Common myeloid progenitor, CD34-positive (primary cell): ENCODE measurements at places on chromosomes 11 and 22.

DNA sequence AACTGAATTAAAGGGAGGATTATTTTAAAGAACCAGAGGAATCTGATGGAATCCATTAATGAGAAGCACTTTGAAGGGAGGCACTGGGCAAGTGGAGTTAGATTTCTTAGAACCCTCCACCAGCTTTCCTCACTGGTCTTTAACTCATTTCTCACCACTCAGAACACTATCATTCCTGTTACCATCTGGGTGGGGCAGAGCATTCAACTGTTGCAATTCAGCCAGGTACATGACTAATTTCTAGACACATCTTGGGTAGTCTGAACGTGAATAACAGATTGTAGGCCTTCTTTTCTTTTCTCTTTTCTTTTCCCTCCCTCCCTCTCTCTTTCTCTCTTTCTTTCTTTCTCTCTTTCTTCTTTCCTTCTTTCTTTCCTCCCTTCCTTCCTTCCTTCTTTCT, 15.5 kb upstream of the MMP1 start:
- no peak for DNase-seq

GRCh38 chr11:95567685-95568084, 221.9 kb downstream of the FAM76B start:
- DNase-seq = no peak

- DNase-seq = peak; percentile 46
Measured at GRCh38 chr11:6419009-6419631, at the start of gene APBB1. TSS of gene APBB1 (minus strand) at chr11:6419094. CDS start at chr11:6411347, 7,747 bp downstream.

DNA sequence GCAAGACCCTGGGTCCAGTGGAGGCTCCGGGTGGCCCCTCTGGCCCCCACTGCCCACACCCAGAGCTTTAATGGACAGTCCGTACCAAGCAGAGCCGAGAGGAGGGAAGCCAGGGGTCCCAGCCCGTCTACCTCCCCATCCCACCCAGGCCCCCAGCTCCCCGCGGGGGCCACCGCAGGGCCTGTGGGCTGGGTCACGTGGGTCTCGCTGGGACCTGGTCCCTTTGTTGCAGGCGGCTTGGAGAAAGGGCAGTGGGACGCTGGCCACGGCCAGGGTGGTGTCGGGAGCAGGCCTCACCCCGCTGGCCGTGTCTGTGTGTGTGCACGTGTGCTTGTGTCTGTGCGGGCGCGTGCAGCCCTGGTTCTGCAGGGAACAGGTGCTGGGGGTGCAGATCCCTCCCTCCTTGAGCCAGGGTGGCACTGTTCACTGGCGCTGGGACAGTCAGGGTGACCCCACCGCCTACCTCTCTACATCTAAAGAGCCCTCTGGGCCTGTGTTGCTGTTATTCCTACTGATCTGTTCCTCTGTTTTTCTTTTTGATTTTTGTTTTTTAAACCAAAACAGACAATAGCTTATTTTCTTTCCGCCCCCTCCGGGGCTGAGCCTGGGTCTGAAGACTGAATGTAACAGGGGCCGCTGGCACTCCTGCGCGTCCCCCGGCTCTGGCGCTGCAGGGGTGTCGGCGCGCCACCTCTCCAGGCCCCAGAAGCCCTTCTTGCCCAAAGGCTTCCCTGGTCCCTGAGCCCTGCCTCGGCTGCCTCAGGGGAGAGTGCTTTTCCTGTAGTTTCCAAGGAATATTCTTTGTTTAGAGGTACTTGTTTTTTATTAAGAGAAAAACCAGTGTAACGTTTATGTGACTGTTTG, 20.1 kb upstream of the TMEM191C start:
- no peak for DNase-seq

- no peak for DNase-seq
Measured at GRCh38 chr11:64390558-64390957, 31.6 kb downstream of the RPS6KA4 start.

DNA sequence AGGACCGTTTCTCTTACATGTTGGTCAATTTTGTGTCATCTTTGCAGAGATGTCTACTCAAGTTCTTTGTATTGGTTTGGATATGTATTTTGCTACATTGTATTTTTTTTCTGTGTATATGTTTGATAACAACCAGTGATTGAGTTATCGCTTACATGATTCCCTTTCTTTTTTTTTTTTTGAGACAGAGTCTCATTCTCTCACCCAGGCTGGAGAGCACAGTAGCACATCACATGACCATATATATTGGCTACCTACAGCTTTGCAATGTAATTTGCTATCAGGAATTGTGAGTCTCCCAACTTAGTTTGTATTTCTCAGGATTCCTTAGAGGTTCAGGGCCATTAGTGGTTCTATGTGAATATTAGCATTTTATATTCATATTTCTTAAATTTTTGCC, 59.5 kb downstream of the LRRC74B start:
- no peak for DNase-seq

DNA sequence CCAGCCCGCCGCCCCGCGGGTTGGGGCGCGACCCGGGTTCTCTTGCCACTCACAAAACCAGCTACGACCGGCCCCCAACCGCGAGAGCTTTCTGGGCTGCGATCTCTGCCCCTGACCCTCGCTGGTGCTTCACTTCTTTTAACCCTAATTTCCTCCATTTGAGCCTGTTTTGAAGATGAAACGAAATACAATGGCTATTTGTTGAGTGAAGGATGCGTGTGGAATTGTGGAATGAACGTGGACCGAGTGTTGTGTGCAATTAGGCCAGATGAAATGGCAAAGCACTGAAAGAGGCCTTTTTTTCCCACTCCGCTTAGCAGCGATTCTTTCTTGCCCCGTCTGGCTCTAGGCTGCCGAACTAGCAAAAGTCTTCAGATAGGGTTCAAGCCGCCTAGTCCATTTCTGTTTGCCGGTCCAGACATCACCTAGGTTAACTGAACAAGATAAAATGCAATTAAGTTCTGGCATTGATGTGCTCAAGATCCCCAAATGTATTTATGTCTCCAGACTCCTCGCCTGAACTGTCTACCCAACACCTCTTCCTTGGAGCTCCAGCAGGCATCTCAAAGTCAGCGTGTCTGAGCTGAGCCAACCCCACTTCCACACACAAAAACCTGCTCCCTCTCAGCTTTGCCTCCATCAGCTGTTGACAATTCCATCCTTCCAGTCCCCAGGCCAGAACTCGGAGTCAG, 471 bp upstream of the TMEM184B start:
- no peak for DNase-seq

DNA sequence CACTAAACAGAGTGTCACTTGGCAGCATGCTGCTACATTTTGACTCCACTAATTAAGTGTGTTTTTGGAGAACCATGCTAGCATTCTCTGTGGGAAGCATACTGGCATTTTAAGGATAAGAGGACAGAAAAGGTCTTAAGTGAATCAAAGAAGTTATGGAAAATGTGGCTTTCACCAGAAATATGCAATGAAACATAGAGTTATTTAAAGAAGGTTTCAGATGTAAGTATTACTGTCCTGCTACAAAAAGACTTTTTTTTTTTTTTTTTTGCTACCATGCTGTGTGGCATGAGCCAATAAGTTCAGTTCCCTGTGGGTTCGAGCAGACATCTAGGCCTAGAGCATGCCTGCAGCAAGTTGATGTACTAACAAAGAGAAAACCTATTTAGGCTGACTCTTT, 187.6 kb downstream of the MSANTD4 start:
- DNase-seq = no peak

GRCh38 chr11:27649800-27650199, 50.5 kb downstream of the BDNF start:
- no peak for DNase-seq

DNA sequence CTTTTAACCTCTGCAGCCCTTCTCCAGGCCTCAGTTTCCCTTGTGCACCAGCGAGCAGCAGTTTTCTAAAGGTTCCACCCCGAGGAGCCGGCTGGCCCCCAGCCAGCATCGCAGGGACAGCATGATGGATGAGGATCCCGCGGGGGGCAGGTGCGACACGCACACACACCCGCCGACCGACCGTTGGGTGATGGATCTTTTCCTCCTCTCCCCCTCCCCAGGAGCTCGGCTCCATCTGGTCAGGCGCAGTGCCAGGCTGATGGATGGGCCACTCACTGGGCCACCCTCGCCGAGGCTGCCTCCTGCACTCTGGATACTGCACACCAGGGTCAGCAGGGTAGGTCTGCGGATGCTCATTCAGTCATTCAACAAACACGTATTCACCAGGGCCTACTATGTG, 12.8 kb upstream of the CABP7 start:
- DNase-seq = no peak

DNA sequence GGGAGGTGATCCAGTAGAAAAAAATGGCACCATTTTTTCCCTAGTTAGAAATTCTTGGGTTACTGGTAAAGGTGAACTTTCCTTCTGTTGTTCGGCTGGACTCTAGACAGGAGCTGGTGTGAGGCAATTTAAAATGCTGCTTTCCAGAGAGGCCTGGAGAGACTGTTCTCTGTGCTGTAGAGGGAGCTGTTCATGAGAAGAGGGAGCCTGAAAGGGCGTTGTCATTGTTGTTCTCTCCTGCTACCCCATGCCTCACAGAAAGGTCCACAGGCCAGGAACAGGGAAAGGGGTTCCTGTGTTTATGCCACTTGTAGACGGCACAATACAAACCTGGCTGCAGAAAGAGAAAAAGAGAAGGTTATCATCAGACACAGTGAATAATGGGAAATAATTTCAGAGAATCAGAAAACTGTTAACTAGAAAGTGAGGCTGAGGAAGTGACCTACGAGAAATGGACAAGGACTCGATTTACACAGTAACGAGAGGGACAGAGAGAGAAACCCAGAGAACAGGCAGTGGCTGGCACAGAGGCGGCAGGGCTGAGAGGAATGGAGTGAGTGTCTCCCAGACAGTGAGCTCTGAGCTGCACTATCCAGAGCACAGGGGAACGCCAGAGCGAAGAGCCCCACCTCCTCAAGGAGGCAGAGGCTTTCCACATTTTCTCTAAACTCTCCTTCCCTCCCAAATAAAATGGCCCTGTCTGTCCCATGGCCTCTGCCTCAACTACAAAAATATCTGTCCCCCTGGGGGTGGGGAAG, 109.2 kb downstream of the RRM1 start:
- DNase-seq = no peak

DNA sequence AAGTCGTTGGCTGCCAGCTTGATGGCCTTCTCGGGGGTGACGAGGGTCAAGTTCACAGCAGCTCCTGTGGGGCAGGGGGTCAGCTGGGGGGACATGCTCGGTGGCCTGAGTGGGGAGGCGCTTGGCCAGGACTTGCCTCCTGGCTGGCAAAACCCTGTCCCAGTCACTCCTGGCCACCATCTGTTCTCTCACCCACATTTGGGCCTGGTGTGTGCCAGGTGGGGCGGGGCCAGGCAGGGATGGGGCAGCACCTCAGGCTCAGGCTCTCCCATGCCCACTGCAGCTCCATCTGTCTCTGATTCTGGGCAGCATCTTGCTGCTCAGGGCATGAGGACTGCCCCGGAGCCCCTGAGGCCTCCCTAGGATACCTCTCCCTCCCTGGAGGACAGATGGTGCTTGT, 3.7 kb upstream of the CEND1 start:
- DNase-seq = no peak

GRCh38 chr11:124043420-124043819, 2.3 kb upstream of the OR10G7 start:
- DNase-seq = no peak

GRCh38 chr11:114154271-114155047, 94.9 kb downstream of the ZBTB16 start:
- DNase-seq = no peak

- DNase-seq = no peak
Measured at GRCh38 chr11:118366287-118366686, 6.9 kb downstream of the UBE4A start.

GRCh38 chr11:106523921-106524320, 446.5 kb downstream of the AASDHPPT start:
- no peak for DNase-seq

- DNase-seq = no peak
Measured at GRCh38 chr11:130449996-130450769, 1.7 kb downstream of the ADAMTS15 start.

DNA sequence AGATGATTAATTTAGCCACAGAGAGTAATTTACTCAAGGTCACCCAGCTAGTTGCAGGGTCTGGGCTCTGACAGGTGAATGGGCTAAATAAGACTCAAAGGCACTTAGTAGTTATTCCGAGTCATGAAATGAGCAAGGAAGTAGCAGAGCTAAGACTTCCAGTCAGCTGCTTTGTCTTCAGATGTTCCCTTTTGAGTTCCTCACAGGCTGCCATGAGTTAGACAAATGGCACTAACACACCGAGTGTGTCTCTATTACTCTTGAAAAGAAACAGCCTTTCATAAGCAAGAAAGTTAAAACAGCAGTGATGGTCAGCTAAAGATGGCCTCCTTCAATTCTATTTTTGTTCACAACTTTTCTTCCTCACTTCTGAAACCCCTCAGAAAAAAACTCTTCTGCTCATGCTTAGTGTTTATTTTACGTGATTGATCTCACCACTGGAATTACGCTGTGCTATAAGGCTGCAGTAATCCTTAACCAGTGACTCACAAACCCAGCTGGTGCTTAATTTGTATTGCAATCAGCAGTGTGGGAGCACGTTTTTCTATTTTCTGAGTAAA, 389.1 kb downstream of the AASDHPPT start:
- no peak for DNase-seq

GRCh38 chr11:2869561-2870427, 15.8 kb downstream of the CDKN1C start:
- no peak for DNase-seq

DNA sequence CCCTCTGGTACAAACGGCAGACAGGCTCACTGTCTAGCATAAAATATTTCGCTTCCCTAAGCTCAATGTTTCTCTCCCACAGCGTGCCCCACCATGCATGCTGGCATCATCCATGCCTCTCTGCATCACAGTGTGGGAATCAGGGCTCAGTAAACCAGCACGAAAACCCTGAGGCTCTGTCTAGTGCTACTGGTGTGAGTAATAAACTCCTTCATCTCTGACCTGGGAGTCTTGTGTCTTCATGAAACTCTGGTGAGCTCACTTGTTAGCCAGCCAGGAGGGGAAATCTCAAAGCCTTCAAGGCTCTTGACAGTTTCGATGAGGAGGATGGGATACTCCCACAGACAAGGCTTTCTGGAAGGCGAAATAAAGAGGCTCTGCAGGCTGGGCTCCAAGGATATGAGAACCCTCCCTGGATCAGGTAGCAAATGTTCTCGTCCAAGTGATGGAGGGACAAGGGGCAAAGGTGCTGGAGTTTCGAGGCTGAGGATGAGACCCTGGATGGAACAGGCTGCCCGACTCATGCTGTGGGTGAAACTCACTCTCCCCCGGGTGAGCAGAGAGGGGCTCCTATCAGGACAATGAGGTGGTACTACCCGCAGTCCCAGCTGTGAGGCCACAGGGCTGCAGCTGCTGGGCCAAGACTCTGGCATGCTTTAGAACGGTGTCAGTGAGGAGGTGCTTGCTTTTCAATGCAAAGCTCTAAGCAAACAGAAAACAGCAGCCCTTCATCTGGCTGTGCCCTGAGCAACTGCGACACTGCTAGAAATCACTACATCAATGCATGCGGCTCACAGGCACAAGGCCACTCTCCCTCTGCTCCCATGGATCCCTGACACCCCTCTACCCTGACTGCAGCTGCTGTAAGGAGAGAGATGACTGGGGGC, 69.3 kb downstream of the SHANK2 start:
- no peak for DNase-seq

- DNase-seq = no peak
Measured at GRCh38 chr11:123976770-123977560, 616 bp downstream of the OR10S1 start.

- DNase-seq = no peak
Measured at GRCh38 chr11:58912124-58912523, 27.2 kb upstream of the GLYATL1 start.

- no peak for DNase-seq
Measured at GRCh38 chr11:76628408-76628947, 42.1 kb downstream of the LRRC32 start.

GRCh38 chr11:62981743-62982142, 3.0 kb downstream of the SLC22A6 start:
- DNase-seq = no peak
